ENCODE measurements at places on chromosomes 2 and 18. TPM values are rescaled to one million over a fixed set of nuclear protein-coding genes. Genes with fewer than 3 reads are reported as not detected.

RTP5 gene
- not detected for total RNA-seq

CRYGC gene
- total RNA-seq, result not detected

CPLX4 gene
- total RNA-seq, result not detected

CHRNG gene
- not detected for total RNA-seq

GORASP2 gene
- 37.0 TPM for total RNA-seq

ITPRID2 gene
- 236 TPM for total RNA-seq

ANKRD30B gene
- not detected for total RNA-seq

SLC4A3 gene
- under 0.01 TPM for total RNA-seq

PER2 gene
- 0.65 TPM for total RNA-seq

TEX44 gene
- total RNA-seq, result not detected

DSG4 gene
- not detected for total RNA-seq

TMEM131 gene
- 11.0 TPM for total RNA-seq

ITGB6 gene
- total RNA-seq, result not detected

C2orf81 gene
- total RNA-seq, result 0.46 TPM

ITPRIPL1 gene
- total RNA-seq, result 1.6 TPM

OR6B2 gene
- not detected for total RNA-seq

REG3G gene
- not detected for total RNA-seq

SCTR gene
- not detected for total RNA-seq

B3GNT2 gene
- total RNA-seq, result 32.2 TPM

CNGA3 gene
- total RNA-seq, result not detected

SULT1C2 gene
- total RNA-seq, result not detected

PUS10 gene
- 12.2 TPM for total RNA-seq

ANTXR1 gene
- 7.5 TPM for total RNA-seq

NPPC gene
- not detected for total RNA-seq

CENPA gene
- total RNA-seq, result 21.1 TPM

GPR17 gene
- 0.30 TPM for total RNA-seq

SCG2 gene
- total RNA-seq, result 0.15 TPM

PLGLB1 gene
- not detected for total RNA-seq

MYL12A gene
- total RNA-seq, result 1,623 TPM

UGT1A10 gene
- total RNA-seq, result not detected

AP1S3 gene
- total RNA-seq, result 1.3 TPM

TMEM37 gene
- total RNA-seq, result 0.91 TPM

HOXD13 gene
- not detected for total RNA-seq

CD207 gene
- 0.30 TPM for total RNA-seq

DLGAP1 gene
- total RNA-seq, result not detected

All from epithelial cell of umbilical artery (primary cell).